Naive thymus-derived CD8-positive, alpha-beta T cell (primary cell): ENCODE measurements at places on chromosomes 2 and 18.

GRCh38 chr2:83112858-83113257 lies 1346.2 kb downstream of the SUCLG1 start:
- no peak for DNase-seq

DNA sequence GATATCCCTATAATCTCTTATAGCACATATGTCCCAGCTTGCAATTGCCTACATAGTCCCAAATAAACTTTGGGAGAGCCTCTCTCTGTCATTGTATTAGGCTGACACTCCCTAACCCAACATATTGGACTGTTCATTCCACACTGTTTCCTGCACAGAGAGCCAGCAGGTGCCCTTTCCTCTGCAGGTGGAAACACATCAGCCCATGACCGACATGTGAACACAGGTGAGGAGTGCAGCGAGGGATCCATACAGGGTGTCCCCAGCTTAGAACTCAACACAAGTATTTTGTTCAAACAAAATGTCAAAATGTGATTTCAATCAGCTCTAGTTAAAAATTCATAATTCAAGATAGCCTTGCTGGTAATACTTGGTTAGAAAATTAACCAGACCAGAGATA lies 49.9 kb upstream of the TPO start:
- no peak for DNase-seq

GRCh38 chr2:94982156-94982555 lies 43.4 kb upstream of the MAL start:
- no peak for DNase-seq

DNA sequence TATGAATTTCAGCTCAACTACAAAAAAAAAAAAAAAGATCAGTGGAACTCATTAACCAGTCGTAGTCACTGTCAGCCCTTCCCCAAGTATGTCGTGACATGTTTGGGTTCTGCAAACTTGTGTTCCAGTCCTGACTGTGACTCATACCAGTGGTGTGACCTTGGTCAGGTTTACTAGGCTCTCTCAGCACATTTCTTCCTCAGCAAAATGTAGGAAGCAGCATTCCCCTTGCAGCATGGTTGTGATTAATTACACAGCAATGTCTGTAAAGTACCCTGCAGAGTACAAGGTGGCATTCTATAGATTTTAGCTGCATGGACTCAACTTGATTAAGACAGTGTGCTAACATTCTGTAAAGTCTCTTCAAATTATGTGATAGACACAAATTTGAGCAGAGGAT lies 156.9 kb downstream of the LAMA1 start:
- no peak for DNase-seq

DNA sequence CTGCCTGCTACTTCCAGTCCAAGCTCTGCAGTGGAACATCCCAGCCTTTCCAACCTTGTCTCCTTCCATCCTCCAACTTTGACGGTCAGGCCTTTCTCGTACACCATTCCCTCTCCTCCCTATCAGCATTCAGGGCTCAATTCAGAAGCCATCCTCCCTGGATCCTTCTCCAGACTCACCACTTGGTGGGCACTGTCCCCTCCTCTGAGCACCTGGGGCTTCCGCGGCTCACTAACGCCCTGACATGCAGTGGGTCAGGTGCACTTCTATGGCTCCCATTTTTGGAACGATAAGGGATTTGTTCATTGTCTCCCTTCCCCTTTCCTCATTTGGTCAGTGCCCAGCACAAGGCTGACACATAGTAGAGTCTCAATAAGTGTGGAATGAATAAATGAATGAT lies 56.7 kb downstream of the TNS1 start:
- no peak for DNase-seq

DNA sequence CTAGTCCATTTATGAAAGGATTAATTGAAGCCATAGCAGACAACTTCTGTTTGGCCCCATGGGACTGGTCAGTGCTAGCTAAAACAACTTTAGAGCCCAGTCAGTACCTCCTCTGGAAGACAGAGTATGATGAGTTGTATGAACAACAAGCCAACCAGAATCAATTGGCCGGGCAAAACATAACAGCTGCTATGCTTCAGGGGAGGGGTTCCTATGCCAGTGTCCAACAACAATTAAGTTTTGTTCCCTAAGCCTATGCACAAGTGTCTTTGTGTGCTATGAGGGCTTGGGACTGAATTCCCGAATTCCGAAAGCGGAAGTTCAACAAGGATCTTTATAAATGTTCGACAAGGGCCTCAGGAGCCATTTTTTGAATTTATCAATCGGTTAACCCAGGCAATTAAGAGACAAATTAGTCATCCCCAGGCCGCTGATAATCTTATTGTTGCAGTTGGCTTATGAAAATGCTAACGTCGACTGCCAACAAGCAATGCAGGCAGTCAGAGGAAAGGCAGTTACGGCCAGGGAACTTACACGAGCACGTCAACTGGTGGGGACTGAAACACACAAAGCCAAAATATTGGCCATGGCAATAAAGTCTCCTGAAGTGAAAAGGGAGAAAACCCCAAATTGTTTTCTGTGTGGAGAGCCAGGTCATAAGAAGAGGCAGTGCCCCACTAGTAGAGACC lies 57.9 kb downstream of the ZNF638 start:
- no peak for DNase-seq

DNA sequence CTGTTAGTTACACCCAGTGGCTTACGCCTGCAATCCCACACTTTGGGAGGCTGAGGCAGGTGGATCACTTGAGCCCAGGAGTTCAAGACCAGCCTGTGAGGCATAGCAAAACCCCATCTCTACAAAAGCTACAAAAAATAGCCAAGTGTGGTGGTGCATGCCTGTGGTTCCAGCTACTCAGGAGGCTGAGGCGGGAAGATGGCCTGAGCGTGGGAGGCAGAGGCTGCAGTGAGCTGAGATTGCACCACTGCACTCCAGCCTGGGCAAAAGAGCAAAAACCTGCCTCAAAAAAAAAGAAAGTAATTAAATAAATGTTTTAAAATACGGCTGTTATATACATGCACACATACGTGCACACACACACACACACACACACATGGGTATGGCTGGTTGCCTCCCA lies 194.8 kb downstream of the HDAC4 start:
- no peak for DNase-seq

- no peak for DNase-seq
These were observed 36.8 kb downstream of the PARD6G start for GRCh38 chr18:80210312-80211083.

DNA sequence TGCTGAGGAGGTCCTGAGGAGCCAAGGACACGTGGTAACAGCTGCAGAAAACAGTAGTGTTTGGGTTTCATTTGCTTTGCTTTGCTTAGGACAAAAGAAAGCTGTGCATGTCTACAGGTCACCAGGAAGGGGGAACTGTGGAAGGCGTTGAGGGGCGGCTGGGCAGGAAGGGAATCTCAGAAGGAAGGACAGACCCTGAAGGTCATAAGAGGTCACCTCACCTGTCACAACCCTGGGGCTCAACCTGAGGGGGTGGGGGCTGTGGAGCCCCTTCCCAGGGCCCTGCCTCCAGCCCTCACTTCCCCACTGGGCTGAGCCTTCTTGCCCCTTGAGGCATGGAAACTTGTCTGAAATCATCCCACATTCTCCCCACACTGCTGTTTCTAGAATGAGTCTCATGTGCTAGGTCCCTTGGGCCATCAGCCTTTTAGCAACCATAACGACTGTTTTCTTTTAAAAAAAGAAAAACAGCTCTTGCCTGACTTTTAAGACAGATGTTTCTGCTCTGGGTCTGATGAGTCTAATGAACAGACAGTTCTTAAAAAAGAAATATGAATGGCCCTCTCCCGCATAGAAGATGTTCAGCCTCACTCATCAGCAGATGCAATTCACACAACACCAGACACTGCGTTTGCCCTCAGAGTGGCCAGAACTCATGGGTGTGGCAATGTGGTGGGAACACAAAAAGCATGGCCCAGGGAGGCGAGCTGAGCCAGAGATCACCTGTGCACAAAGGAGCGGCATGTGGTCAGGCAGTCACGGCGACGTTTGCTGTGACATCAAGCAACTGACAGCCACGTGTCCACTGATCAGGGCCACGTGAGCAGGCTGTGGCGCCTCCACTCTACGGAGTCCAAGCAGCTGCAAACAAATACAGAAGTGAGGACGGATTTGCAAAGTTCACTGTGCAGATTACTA lies 84.0 kb downstream of the SEPTIN10 start:
- no peak for DNase-seq
